Right cardiac atrium (tissue), 5 donors: ENCODE measurements at places on chromosomes 2 and 18. TPM values are rescaled to one million over a fixed set of nuclear protein-coding genes. Genes with fewer than 3 reads are reported as not detected.

DNA sequence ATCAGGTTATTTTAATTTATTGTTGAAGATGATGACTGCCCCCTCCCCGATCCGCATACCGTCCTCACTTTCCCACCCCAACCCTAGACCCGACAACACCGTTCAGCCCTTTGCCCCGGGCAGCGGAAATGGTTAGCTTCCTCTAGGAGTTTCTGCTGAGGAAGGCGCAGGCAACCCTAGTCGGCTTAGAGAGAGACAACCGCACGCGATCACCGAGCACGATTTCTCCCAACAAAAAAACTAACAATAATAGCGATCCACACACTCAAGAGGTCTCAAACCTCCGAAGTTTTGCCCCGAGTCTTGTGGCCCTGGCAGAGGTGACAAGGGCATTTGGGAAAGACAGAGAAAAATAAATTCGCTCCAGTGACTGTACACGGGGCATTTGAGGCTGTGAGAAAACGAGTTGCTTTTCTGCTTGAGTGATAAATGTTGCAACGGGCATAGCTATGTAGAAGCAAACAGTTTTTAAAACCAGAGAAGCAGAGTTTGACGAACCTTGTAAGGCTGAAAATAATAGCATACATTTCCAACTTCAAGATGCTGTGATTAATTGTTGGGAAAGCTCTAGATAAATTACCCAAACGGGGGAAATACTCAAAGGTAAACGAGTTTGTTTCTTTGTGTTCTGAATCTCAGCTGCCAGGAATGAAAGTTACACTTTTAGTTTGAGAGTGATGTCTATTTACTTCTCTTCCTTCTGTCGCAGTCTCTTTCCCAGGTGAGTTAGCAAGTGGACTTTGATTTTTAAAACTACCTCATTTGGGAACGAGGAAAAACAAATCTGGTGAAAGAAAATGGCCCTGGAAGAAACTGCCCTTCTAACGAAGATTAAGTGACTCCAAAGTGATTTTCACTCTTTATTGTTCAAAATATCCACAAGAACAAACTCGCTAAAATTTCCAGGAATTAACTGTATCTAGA, 11.0 kb upstream of the SIX3 start:
- DNase-seq, result no peak

- DNase-seq, result no peak
These were observed 1.4 kb downstream of the AGPS start for GRCh38 chr2:177393824-177394593.

DNA sequence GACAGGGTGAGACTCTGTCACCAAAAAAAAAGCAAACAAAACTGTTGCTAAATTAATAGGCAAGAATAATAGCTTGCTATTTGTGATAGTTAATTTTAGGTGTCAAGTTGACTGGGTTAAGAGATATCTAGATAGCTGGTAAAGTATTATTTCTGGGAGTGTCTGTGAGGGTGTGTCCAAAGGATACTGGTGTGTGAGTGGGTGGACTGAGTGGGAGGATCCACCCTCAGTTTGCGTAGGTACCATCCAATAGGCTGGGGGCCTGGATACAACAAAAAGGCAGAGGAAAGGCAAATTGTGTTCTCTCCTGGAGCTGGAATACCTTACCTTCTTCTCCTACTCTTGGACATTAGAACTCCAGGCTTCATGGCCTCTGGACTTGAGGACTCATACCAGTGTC, 15.0 kb downstream of the DUSP11 start:
- no peak for DNase-seq

DNA sequence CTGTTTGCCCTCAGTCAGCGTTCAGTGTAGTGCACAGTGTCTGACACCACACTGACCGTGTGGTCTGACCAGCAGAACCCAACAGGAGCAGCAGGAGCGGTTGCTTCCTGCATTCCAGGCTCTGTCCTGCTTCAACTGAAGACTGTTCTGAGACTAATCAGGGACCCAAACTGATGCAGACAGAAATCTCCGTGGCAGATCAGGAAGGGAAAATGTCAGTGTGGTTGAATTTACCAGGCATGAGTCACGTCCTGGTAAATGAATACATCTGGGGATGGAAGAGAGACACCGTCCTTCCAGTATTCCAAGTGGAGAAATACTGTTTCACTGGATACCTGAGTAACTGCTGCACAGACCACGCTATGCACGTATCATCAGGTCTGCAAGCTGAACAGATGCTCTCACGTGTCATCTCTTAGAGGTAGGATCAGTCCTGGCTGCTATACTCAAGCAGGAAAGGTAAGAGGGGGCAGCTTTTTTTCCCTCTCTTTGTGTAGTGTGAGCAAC, 223.6 kb upstream of the EPAS1 start:
- DNase-seq, result no peak

- no peak for DNase-seq
These were observed 421.0 kb downstream of the LRATD1 start for GRCh38 chr2:15053542-15053941.

DNA sequence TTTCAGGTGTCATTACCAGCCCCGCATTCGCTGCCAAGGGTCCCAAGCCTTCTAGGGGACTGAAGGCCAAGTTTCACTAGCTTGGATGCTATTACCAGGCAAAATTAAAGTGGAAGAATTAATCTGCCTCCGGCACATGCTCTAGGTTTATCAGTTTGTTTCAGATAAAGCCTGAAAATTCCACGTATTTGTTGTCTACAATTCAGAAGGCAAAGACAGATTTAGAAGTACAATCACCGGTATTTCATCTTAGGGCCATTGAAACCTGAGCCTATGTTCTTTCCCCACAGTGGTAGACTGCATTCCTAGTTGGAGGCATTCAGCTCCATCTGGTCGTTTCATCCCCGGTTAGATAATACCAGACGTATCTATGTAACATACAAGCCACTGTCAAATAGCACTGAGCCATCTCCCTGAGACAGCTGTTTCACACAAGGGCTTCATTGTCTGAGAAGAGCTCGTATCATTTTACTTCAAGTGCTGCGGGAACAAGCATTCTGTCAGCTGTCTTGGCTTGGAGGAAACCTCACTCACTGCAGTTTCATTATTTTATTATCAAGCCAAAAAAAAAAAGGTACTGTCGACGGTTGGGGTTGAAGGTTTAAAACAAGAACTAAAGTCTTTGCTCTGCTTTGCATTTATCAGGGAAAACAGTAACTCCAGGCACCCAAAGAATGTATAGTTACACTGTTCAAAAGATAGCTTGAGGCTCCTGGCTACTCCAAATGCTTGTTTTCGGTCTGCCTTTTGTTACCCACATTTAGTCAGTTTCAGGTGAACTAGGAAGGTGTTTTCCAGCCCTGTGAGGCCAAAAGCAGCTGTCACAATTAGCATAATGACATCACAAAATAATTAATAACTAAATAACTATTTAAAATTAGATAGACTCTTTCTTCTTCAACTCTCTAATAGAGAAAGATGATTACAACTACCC, 76.7 kb downstream of the TGIF1 start:
- no peak for DNase-seq

DNA sequence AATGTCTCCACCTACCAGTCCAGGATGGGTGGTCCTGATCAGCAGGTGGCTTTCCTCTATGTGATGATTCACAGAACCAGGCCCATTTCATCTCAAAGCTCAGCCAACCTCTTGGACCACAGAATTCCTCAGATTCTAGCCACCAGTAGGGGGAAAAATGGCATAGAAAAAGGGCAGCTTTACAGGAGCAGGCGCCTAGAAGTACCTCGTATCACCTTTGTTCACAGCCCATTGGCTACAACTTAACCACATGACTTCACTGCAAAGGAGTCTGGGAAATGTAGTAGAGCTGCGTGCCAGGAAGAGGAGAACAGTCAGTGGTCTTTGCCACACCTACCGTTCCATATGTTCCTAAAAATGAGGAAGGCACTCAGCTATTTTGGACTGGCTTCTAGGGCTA, 62.8 kb upstream of the DTNA start:
- DNase-seq, result no peak

DNA sequence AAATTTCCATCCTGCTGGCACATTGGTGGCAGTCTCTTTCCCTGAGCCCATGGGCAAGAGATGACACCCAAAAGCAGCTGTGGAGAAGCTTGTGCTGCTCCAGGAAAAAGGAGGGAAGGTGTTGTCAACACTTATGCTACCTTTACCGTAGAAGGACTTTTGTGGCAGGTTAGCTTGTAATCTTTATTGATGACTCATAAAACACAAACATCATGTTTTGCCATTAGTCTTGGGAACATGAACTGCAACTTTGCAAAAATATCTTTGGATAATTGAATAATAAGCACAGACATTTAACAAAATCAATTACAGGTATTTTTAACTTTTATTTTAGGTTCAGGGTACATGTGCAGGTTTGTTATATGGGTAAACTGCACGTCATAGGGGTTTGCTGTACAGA, 33.4 kb downstream of the DRC1 start:
- no peak for DNase-seq

DNA sequence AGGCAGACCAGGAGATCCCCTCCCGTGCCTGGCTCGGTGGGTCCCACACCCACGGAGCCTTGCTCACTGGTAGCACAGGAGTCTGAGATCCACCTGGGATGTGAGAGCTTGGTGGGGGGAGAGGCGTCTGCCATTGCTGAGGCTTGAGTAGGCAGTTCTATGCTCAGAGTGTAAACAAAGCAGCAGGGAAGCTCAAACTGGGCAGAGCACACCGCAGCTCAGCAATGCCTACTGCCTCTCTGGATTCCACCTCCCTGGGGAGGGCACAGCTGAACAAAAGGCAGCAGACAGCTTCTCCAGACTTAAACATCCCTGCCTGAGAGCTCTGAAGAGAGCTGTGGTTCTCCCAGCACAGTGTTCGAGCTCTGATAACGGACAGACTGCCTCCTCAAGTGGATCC, 85.1 kb downstream of the UGP2 start:
- no peak for DNase-seq

DNA sequence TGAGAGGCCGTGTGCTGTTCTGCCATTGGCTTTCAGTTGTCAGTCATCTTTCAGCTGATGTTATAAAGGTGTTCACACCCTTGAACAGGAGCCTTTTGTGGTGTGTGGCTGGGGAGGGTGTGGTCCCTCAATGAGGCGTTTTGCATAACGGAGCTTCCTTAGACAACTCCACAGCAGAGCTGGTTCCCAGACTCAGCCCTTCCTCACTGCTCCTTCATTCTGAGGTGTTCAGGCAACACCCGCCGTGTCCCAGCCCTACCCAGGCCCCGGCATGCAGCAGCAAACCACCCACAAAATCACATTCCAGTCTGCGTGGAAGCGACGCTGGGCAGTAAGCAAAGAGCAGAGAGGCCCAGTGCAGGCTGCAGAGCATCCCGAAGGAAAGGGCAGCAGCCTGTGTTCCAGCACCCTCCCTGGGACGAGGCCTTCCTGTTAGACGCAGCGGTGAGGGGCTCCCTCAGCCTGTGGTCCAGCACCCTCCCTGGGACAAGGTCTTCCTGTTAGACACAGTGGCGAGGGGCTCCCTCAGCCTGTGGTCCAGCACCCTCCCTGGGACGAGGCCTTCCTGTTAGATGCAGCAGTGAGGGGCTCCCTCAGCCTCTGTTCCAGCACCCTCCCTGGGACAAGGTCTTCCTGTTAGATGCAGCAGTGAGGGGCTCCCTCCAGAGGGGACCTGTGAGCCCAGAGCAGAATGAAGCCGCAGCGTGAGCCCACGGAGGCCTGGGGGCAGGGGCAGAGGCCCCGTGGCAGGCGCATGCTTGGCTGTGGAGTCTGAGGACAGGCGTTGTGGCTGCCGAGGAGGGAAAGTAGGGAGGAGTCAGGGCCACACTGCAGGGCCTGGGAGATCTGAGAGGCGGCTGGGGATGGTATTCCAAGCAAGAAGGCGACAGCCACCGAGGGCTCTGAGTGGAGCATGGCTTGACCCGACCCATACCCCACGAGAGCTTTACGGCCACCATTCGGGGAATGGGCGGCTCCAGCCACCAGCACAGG, 201.8 kb upstream of the HDAC4 start:
- peak; percentile 13 for DNase-seq

DNA sequence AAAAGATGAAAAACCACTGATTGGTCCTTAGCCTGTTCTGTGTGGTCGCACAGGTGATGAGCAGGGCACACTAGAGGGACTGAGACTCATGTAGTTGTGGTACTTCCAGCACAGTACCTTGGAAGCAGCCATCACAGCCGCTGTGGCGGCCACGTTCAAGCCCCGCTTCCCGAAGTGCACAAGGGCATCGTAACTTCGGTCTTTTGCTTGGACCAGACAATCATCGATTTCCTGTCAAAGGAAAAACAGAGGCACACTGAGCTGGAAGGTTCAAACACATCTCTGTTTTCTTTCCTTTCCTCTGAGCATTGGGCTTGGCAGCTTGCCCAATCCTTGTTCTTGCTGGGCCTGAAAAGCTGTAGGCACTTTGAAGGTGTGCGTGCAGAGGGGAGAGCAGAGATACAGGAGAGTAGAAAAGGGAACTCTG, 52.6 kb downstream of the MRPL35 start:
- peak; percentile 73 for DNase-seq

GRCh38 chr2:106941372-106941993, 55.5 kb upstream of the ST6GAL2 start:
- DNase-seq, result no peak

DNA sequence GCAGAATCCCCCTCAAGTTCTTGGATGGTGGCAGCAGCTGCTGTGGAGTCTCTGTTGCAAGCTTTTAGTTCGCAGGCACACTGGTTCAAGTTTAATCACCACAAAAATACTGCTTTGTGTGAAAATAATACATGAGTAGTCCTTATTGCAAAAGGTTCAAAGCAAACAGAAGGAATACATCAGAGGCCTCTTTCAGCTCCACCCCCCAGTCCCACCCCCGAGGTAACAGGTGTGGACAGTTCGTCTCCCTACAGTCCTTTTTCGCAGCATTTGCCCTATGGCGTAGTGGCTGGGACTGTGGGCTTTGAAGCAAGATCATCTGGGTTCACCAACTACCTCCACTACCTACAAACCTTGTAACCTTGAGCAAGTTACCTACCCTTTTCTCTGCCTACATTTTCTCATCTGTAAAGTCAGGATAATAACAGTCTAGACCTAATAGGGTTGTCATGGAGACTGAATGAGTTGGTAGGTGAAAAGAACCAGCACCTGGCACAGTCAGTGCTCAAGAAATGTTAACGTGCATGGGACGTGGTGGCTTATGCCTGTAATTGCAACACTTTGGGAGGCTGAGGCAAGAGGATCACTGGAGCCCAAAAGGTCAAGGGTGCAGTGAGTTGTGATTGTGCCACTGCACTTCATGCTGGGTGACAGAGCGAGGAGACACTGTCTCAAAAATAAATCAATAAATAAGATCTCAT, 61.7 kb downstream of the TCF7L1 start:
- DNase-seq, result no peak

GRCh38 chr18:62437235-62438017, 85.4 kb upstream of the ZCCHC2 start:
- peak; percentile 90 for DNase-seq

- no peak for DNase-seq
These were observed 219.3 kb upstream of the TNP1 start for GRCh38 chr2:217079165-217079564.

GRCh38 chr18:35775887-35776286, 194.3 kb downstream of the GALNT1 start:
- DNase-seq, result no peak

The KIAA2012 gene
- not detected for total RNA-seq

The HOXD9 gene
- total RNA-seq, result not detected

The FOXD4L1 gene
- not detected for total RNA-seq

The ABCG8 gene
- not detected for total RNA-seq

The G6PC2 gene
- total RNA-seq, result not detected

The TLX2 gene
- total RNA-seq, result not detected

The PRR30 gene
- not detected for total RNA-seq

The PDE11A gene
- 0.19 TPM for total RNA-seq
